ENCODE measurements at places on chromosomes 7 and 10. TPM values are rescaled to one million over a fixed set of nuclear protein-coding genes. Genes with fewer than 3 reads are reported as not detected.
A peak's percentile ranks its signal among the peaks of the same experiment; 100 is the strongest.

GRCh38 chr7:134155871-134156270 lies 28.7 kb downstream of the LRGUK start:
- no peak for DNase-seq

GRCh38 chr7:149764481-149765398 lies 8.6 kb downstream of the ZNF467 start:
- peak; percentile 44 for DNase-seq

DNA sequence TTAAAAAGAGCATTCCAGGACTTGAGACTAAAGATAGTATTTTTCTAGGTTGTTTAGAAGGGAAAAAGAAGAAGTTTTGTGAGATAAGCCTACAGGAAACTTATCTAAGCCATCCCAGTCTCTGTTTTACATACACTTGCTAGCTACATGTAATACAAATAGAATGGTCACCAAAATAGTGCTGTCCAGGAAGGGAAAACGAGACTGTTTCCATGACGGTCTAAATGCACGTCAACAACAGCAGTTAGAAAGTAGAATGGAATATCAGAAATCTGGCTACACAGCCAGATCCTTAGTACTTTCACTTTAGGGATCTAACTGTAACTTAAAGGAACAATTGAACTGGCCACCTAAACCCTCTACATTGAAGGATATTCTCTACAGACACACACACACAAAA lies 117.6 kb downstream of the TSPAN12 start:
- peak; percentile 20 for DNase-seq

Gene LIPJ
- 0.10 TPM for polyA plus RNA-seq

GRCh38 chr7:46930366-46930765 lies 651.5 kb downstream of the TNS3 start:
- DNase-seq: no peak

DNA sequence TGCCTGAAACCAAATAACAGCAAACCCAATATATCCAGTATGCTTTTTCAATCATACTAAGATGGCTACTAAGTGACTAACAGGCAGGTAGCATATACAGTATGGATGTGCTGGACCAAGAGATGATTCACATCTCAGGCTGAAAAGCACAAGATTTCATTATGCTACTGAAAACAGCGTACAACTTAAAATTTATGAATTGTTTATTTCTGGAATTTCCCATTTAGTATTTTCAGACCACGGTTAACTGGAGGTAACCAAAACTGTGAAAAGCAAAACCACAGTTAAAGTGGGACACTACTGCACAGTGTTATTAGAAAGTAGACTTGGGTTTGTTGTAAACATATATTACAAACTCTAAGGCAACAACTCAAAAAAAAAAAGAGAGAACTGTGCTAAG lies 91.5 kb downstream of the KMT2C start:
- no peak for DNase-seq

DNA sequence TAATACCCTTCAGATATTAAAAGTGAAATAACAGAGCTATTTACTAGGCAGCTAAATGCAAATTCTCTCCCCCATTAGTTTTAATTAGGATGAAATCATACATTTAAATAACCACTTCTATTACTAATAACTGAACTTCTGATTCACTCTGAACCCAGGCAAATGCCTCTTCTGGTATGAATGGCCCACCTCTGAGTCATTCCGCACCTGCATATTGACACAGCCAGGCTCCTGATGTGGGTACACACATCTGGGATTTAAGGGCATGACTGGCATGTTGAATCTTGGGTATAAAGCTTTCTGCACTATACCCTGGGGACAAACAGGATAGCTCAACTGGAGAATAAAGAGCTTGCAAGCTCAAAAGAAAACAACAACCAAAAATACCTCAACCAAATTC lies 140.9 kb downstream of the AUTS2 start:
- no peak for DNase-seq

Gene GPAM
- polyA plus RNA-seq: 18.1 TPM

DNA sequence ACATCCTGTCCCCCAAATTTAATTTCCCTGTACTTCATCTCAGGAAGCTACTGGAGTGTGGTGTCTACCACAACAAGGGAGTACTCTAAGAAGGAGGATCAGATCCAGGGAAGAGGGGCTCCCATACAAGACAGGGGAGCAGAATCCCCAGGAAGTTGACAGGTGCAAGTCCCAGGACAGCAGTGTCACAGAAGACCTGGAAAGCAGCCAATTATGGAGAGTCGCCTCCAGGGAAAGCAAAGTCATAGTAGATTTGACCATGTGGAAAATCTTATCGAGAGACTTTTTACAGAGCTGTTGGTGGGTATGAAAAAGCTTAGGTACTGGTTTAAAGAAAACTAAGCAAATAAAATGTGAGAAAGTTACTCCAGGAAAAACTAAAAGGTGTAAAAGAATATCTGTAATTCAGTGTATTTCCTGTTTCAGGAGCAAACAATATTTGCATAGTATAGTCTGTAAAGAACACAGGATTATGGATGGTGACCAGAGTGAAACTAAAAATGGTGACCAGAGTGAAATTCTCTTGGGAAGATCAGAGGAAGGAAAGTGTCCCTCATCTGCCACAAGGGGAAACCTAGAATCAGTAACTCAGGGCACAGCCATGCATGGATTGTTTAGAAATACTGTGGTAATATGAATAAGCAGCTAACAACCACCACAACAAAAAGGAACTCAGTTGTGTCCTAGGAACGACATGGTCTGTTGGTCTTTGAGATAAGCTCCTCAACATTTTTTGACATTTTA lies 44.5 kb downstream of the LANCL2 start:
- DNase-seq: peak; percentile 81

- no peak for DNase-seq
Observed at GRCh38 chr7:65438598-65438997, 64.9 kb downstream of the ZNF92 start.

DNA sequence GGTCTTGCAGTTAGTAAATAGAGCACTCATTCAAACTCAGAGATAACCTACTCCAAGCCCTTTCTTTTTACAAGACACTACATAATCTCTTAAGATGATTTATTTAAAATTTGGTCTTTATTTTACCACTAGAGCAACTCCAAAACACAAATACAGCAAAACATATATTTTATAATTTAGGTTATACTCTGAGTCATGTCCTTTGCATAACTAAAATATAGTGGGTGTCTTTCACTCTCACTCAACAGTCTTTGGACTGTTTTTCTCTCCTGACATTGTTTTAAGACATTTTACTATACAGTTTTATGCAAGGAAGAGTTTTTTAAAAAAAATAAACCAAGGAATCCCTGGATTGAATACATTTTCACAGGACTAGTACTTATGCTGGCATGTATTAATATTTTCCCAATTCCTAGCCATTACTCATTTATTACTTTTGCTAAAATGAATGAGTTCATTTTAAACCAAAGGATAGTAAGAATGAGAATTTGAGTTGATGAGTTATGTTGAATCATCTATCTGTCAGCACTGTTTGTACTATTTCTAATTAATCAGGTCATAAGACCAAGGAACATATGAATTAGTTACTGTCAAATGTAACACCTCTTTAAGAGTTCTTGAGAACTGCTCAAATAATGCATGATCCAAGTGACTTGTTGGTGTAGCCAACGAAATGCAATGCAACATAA lies 303.1 kb upstream of the FZD1 start:
- no peak for DNase-seq

- DNase-seq: no peak
Observed at GRCh38 chr10:36465604-36466379, 659.6 kb upstream of the ANKRD30A start.

- DNase-seq: peak; percentile 62
Observed at GRCh38 chr10:31146491-31147209, 115.0 kb upstream of the ZNF438 start.

DNA sequence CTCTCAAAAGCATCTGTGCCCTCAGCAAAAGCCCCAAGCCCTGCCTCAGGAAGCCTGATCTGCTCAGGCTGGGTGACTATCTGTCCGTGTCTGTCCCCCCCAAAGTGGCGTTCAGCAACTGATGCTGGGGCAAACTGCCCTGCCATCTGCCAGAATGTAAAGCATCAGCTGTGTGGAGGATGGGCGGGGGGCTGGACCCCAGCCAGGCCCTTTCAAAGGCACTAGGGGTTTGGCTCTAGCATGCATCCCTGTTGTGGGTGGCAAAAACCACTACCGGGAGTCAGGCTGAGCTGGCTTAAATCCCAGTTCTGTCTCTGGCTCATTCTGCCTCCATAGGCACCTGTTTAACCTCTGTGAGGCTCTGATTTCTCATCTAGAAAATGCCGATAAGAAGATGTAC lies 35.5 kb downstream of the GPRIN2 start:
- no peak for DNase-seq

- DNase-seq: no peak
Observed at GRCh38 chr10:120403109-120403508, 53.9 kb upstream of the PLPP4 start.

Gene LRRD1
- 0.19 TPM for polyA plus RNA-seq

GRCh38 chr7:106151459-106152312 lies 39.6 kb upstream of the SYPL1 start:
- peak; percentile 24 for DNase-seq

Gene SRRM3
- 5.8 TPM for polyA plus RNA-seq

DNA sequence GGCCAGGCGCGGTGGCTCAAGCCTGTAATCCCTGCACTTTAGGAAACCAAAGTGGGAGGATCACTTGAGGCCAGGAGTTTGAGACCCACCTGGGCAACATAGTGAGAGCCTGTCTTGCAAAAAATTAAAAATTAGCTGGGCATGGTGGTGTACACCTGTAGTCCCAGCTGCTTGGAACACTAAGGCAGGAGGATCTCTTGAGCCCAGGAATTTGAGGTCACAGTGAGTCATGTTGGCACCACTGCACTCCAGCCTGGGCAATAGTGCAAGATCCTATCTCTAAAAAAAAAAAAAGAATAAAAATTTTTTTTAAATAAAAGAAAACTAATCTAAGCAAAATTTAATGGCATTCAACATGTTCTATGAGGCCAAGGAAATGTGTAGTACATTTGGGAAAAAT lies 44.9 kb upstream of the UBN2 start:
- DNase-seq: no peak

Gene HOXA7
- 2.3 TPM for polyA plus RNA-seq
